ENCODE measurements at places on chromosomes 5 and 9. TPM values are rescaled to one million over a fixed set of nuclear protein-coding genes. Genes with fewer than 3 reads are reported as not detected.

The CRB2 gene
- total RNA-seq, result 0.09 TPM

The PTPDC1 gene
- 9.2 TPM for total RNA-seq

The PCDHGA11 gene
- 3.4 TPM for total RNA-seq

The NNT gene
- total RNA-seq, result 72.5 TPM

The ABO gene
- 7.9 TPM for total RNA-seq

The CCDC192 gene
- total RNA-seq, result not detected

The ZNF454 gene
- 4.2 TPM for total RNA-seq

The PRLR gene
- 0.84 TPM for total RNA-seq

The SLC6A19 gene
- total RNA-seq, result not detected

The SLC30A5 gene
- 75.9 TPM for total RNA-seq

The SLC6A3 gene
- 4.3 TPM for total RNA-seq

The TAF11L10 gene
- total RNA-seq, result not detected

The HAND1 gene
- not detected for total RNA-seq

The PCDHB8 gene
- total RNA-seq, result 1.1 TPM

The TEK gene
- total RNA-seq, result 39.0 TPM

The SLCO4C1 gene
- 27.4 TPM for total RNA-seq

The TRIM36 gene
- 4.4 TPM for total RNA-seq

The SPATA31D1 gene
- total RNA-seq, result not detected

The TCF7 gene
- 4.8 TPM for total RNA-seq

The GRAMD2B gene
- total RNA-seq, result 18.1 TPM

The ARL14EPL gene
- total RNA-seq, result not detected

The SLIT3 gene
- 77.1 TPM for total RNA-seq

The SMIM33 gene
- total RNA-seq, result not detected

The ARHGEF37 gene
- 4.2 TPM for total RNA-seq

The SV2C gene
- 0.37 TPM for total RNA-seq

The FOXD4L5 gene
- not detected for total RNA-seq

The CYLC2 gene
- total RNA-seq, result not detected

The LECT2 gene
- total RNA-seq, result not detected

The SLC6A18 gene
- total RNA-seq, result not detected

The ANKRD18B gene
- total RNA-seq, result 1.3 TPM

The RIMOC1 gene
- total RNA-seq, result 32.5 TPM

The CDKN2B gene
- total RNA-seq, result 17.0 TPM

The GKAP1 gene
- 5.5 TPM for total RNA-seq

The SPAAR gene
- total RNA-seq, result 5.4 TPM

The BARX1 gene
- total RNA-seq, result not detected

The MELK gene
- 4.9 TPM for total RNA-seq

The SLC25A2 gene
- total RNA-seq, result not detected
